Type B pancreatic cell (in vitro differentiated cells): ENCODE measurements at places on chromosomes 1 and 21. TPM values are rescaled to one million over a fixed set of nuclear protein-coding genes. Genes with fewer than 3 reads are reported as not detected.
A peak's percentile ranks its signal among the peaks of the same experiment; 100 is the strongest.

Gene BSND
- 0.05 TPM in 1 of 2 replicates, not detected in the other for total RNA-seq

Gene RPE65
- total RNA-seq, result 0.14 TPM in 1 of 2 replicates, not detected in the other

Gene PRKCZ
- 33.2 and 64.4 TPM in 2 replicates for total RNA-seq

GRCh38 chr21:36419996-36420395 lies 34.8 kb downstream of the CHAF1B start:
- H3K4me3 ChIP-seq, result no peak overlapping the region
- peaks cover 8% of the 10 kb centered on the region for H3K4me1 ChIP-seq
- H3K27me3 ChIP-seq, result no peaks in the 10 kb centered on the region
- DNase-seq, result peak; percentile 81
- peaks cover 1% of the 10 kb centered on the region for H3K36me3 ChIP-seq
- no peak overlapping the region for H3K27ac ChIP-seq

DNA sequence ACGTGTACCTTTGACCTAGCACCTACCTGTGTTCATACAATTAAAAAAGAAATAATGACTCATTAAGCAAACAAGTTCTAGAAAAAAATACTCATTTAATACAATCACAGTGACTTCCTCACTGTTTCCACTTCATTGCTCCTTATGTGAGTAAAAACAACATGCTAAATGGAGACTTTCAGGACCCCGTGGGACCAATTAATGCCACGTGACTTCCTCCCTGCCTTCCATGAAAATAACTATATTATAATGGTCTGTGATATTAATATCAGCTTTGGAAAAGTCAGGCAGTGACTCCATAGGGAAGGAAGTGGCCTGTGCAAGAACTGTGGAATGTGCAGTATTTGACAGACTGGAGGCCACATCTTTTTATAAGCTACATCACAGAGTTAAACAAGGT lies 337.8 kb downstream of the HLX start:
- no peak for DNase-seq
- peaks cover 26% of the 10 kb centered on the region for H3K27me3 ChIP-seq
- H3K27ac ChIP-seq, result no peak overlapping the region
- no peak overlapping the region for H3K4me3 ChIP-seq

- no peak overlapping the region for H3K27ac ChIP-seq
- H3K36me3 ChIP-seq, result no peaks in the 10 kb centered on the region
- peaks cover 18% of the 10 kb centered on the region for H3K4me1 ChIP-seq
Observed at GRCh38 chr1:209156991-209157390, 426.5 kb upstream of the CAMK1G start.

GRCh38 chr1:234186037-234186688 lies 187.1 kb upstream of the COA6 start:
- no peak overlapping the region for H3K4me3 ChIP-seq
- DNase-seq, result no peak
- H3K27me3 ChIP-seq, result peaks cover 18% of the 10 kb centered on the region
- no peaks in the 10 kb centered on the region for H3K4me1 ChIP-seq
- H3K36me3 ChIP-seq, result no peaks in the 10 kb centered on the region

DNA sequence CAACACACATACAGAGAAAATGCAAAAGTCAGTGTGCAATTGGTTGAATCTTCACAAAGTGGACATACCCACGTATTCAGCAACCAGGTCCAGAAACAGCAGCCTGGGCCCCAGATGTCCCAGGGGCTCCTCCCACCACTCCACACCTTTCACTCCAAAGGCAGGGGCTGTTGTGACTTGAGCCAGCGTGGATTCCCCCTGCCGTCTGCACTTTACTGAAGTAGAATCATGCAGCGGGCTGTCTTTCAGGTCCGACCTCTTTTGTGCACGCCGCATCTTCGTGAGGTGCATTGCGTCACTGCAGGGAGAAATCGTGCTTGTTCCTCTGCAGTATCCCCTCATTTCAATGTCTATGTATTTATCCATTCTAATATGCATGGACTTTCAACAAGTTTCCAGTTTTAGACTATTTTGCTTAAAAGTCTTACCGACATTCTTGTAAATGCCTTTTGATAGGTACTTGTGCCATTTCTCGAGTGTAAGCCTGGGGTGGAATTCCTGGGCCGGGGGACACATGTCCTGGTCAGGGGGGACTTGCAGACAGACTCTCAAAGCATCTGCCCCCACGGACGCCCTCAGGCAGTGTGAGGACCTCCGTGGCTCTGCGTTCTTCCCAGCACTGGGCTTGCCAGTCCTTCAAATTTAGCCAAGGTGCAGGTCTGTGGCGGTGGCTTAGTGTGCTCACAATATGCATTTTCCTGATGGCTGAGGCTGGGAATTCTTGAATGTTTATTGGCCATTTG lies 29.3 kb upstream of the ACTRT2 start:
- no peaks in the 10 kb centered on the region for H3K27me3 ChIP-seq
- H3K27ac ChIP-seq, result no peak overlapping the region
- H3K4me1 ChIP-seq, result no peaks in the 10 kb centered on the region
- H3K4me3 ChIP-seq, result no peak overlapping the region
- DNase-seq, result no peak

DNA sequence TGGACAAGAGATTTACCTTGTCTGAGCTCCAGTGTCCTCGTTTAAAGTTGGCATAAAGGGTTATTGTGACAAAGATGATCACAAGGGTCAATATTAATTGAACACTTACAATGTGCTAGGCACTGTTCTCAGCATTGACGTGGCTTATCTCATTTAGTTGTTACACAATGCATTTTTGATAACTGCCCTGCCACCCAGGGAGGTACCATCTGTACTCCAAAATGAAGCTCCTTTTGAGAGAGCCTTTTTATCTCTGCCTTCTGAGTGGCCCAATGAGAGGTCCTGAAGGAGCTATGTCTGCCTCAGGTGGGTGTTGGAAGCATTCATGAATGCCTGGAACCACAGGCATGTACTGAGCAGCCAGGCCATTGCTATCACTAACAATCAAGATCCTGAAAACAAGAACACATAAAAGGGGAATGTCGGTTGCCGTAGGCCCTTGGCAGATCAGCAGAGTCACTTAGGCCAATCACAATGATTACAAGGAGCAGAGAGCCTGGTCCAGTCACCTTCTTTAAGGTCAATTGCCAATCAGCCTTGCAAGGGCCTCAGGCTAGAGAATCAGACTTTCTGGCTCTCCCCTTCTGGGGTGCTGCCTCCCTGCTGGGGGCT lies 78.5 kb downstream of the NMNAT2 start:
- no peaks in the 10 kb centered on the region for H3K4me1 ChIP-seq
- H3K27me3 ChIP-seq, result no peaks in the 10 kb centered on the region
- no peaks in the 10 kb centered on the region for H3K36me3 ChIP-seq
- H3K4me3 ChIP-seq, result no peak overlapping the region
- no peak overlapping the region for H3K27ac ChIP-seq

- H3K4me1 ChIP-seq, result no peaks in the 10 kb centered on the region
- H3K4me3 ChIP-seq, result no peak overlapping the region
Observed at GRCh38 chr1:4797429-4797828, 143.0 kb downstream of the AJAP1 start.

DNA sequence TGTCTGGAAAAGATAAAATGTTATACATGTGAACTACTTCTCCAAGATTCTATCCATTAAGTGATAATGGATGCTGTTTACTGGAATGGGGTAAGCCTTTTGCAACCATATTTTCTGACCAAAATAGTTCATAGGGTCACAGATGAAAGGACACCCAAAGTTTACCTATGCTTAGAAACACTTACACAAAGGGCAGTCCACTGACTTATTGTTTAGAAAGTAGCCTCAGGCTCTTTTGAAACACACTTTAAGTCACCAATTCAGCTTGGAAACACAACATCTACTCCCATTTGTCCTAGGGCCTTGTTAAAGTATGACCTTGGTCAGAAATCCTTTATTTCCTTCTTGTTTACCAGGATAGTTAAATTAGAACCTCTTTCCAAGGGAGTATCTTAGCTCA lies 28.7 kb upstream of the VTCN1 start:
- H3K27ac ChIP-seq, result no peak overlapping the region
- no peak for DNase-seq
- no peak overlapping the region for H3K4me3 ChIP-seq
- no peaks in the 10 kb centered on the region for H3K36me3 ChIP-seq

DNA sequence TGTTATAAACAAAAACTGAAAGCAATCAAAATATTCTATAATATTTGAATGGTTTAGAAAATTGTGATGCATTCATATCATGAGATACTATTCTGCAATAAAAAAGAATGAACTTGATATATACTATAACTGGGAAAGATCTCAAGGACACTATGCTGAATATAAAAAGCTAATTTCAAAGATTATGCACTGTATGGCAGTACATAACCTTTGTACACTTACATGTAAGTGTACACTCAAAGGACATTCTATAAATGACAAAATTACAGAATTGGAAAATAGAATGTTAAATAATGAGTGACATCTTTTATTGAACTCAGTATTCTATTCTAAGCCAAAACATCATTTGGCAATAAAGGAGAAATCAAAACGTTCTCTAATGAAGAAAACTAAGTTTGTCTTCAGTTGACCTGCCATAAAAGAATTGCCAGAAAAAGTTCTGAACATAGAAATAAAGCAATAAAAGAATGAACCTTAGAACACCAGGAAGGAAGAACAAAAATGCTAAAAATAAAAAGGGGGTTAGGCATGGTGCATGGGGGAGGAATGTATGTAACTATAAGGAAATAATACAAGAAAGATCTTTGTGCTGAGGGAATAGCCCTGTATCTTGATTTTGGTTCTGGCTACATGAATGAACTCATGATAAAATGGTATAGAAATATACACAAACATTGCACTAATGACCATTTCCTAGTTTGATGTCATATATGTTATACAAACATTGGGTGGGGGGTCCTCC lies 519.7 kb downstream of the NEGR1 start:
- H3K27ac ChIP-seq, result no peak overlapping the region
- H3K36me3 ChIP-seq, result no peaks in the 10 kb centered on the region
- no peaks in the 10 kb centered on the region for H3K27me3 ChIP-seq
- no peaks in the 10 kb centered on the region for H3K4me1 ChIP-seq
- H3K4me3 ChIP-seq, result no peak overlapping the region

DNA sequence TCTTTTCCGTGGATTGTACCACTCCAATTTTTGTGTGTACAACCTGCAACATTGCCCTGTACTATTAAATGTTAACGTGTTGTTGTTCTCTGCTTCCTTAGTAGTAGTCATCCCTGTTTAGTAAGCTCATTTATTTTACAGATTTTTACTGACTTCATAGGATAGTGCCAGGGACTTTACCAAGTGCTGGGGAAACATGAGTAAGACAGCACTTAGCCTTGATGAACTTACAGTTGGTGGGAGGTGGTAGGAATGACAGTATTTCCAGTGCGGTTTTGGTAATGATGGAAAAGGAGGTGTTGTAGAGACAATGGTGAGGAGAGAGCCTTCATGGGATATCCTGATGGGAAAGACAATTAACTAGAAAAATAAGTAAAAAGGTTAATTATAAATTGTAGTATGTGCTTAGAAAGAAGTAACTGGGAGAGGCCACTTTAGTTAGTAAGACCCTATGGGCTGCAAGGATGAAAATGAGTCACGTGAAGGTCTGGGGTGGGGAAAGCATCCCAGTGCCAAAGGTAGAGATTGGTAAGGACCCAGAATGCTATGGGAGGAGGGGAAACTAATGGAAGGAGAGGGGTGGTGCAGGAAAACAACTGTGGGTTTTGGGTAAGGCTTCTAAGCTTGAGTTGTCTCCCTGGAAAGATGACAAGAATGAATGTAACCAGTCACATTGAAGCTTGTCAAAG lies 1.7 kb downstream of the RLF start:
- DNase-seq, result no peak
- peaks cover 16% of the 10 kb centered on the region for H3K4me1 ChIP-seq
- H3K4me3 ChIP-seq, result no peak overlapping the region
- H3K27ac ChIP-seq, result no peak overlapping the region

Gene CTTNBP2NL
- total RNA-seq, result 47.9 and 77.4 TPM in 2 replicates

Gene PROX1
- 23.9 and 32.9 TPM in 2 replicates for total RNA-seq

- H3K36me3 ChIP-seq, result no peaks in the 10 kb centered on the region
- no peak for DNase-seq
- H3K27ac ChIP-seq, result no peak overlapping the region
- peaks cover 4% of the 10 kb centered on the region for H3K4me1 ChIP-seq
- peaks cover 4% of the 10 kb centered on the region for H3K27me3 ChIP-seq
- H3K4me3 ChIP-seq, result no peak overlapping the region
Observed at GRCh38 chr1:4786055-4786454, 131.6 kb downstream of the AJAP1 start.

DNA sequence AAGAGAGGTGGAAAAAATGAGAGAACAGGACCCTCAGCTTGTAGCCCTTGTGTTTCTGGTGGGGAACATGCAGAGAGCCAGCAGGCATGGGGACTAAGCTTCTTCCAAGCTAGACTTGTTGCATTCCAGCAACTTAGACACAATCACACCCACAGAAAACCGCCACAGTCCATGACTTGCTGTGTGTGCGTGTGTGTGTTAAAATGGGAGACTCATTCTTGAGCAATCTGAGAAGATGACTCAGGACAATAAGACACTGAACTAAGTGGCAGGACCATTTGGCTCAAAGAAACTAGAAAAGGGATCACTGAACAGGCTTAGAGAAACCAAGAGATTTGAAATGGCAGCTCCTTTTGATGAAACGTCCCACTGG lies 78.0 kb downstream of the HLX start:
- no peaks in the 10 kb centered on the region for H3K4me1 ChIP-seq
- no peak overlapping the region for H3K27ac ChIP-seq
- peaks cover 49% of the 10 kb centered on the region for H3K27me3 ChIP-seq
- no peak for DNase-seq

Gene FCRL4
- total RNA-seq, result not detected in 2 replicates

Gene TRAF3IP3
- 1.7 TPM in 1 of 2 replicates, not detected in the other for total RNA-seq

- peaks cover 14% of the 10 kb centered on the region for H3K4me1 ChIP-seq
- no peaks in the 10 kb centered on the region for H3K27me3 ChIP-seq
- no peak overlapping the region for H3K4me3 ChIP-seq
- no peaks in the 10 kb centered on the region for H3K36me3 ChIP-seq
- DNase-seq, result no peak
- no peak overlapping the region for H3K27ac ChIP-seq
Observed at GRCh38 chr1:244269169-244269568, 182.5 kb downstream of the ADSS2 start.

DNA sequence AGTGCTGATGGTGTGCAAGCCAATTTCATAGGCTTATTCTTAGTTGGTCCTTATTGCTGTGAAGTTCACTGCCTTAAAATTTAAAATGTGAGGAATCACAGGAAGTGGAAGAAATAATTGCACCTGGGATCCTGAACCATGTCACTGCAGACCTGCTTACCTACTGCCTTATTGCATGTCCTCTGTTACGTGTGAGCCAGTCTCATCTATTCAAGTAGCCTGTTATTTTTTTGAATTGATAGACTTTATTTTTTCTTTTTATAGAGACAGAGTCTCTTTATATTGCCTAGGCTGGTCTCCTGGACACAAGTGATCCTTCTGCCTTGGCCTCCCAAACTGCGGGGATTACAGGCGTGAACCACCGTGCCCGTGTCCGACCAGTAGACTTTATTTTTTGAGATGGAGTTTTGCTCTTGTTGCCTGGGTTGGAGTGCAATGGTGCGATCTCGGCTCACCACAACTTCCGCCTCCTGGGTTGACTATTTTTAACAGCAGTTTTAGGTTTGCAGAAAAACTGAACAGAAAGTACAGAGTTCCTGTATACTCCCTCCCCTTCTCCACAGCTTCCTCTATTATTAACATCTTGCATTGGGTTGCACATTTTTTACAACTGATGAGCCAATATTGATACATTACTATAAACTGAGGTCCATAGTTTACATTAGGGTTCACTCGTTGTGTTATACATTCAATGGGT lies 14.0 kb upstream of the DISC1 start:
- peaks cover 4% of the 10 kb centered on the region for H3K36me3 ChIP-seq
- no peak overlapping the region for H3K27ac ChIP-seq
- no peak overlapping the region for H3K4me3 ChIP-seq
- DNase-seq, result no peak
- peaks cover 3% of the 10 kb centered on the region for H3K4me1 ChIP-seq

Gene RNU1-3
- total RNA-seq, result 2,993 and 3,564 TPM in 2 replicates
